ELF-1 (cell line): ENCODE measurements at places on chromosomes 6 and 20.
A peak's percentile ranks its signal among the peaks of the same experiment; 100 is the strongest.

- DNase-seq = peak; percentile 32
These were observed at the start of gene ATXN1 for GRCh38 chr6:16760516-16761470. Gene ATXN1 (minus strand): TSS chr6:16761460.

DNA sequence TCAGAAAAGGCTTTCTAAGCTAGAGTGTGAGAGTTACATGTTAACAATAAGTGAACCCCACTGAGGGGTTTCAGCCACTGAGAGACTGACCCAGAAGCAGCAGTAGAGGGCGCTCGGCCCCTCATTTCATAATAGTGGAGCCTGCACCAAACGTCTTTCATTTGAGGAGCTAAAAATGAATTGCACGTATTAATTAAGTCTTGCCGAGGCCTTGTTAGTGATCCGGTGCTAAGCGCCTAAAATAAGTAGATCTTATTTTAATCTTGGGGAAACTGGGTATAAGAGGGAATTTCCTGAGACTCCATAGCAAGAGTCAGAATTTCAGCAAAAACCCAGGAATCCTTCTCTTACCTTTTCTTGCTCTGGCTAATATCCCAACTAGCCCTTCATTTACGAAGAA lies 209.7 kb downstream of the FARS2 start:
- peak; percentile 46 for DNase-seq

GRCh38 chr6:111828809-111829208 lies 44.4 kb downstream of the FYN start:
- no peak for DNase-seq

DNA sequence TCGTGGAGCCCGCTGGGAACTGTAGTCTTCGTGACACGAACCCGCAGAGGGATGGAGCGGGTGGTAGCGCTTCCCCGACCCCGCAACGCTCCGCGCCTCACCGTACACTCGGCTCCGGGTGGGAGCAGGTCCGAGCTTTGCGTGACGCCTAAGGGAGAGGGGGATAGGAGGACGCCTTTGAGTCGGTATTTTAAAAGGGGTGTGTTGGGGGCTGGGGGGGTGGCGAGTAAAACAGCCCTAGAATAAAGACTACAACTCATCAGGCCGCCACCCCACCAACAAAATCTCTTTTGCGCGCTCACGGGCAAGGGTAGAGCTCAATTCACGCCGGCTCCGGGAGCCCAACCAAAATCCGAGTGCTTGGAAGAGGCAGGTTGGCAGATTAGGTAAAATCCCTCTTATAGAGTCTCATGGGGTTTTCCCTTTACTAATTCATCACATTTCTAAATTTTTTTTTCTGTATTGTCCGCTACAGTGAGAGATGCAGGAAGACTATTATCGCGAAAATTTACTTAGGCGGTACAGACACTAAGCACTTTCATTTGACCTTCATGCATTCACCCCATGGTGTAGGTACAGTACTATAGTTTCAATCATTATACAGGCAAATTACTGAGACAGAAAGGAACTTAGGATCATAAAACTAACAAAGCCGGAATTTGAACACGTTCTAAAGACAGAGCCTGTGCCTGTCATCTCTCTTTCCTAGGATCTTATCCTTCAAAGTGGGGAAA lies 706 bp upstream of the SNX14 start:
- DNase-seq = no peak

DNA sequence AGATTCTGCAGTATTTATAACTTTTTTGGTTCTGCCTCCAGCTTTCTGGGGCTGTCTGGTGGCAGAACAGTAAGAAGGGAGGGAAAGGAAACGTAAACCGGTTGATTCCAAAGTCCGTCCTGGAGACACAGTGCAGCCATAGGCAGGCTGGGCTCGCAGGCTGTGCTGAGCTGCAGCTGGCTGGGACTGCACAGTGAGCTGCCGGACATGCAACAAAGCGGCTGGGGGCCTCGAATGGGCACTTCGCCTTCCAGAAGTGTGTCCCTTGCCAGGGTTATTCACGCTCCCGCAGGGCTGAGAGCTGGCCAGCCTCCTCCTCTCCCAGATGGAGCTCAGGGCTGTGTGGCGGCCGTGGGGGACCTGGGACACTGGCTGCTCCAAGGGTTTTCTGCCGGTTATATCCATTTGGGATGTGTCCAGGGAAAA lies 78.1 kb upstream of the CD93 start:
- DNase-seq = no peak

DNA sequence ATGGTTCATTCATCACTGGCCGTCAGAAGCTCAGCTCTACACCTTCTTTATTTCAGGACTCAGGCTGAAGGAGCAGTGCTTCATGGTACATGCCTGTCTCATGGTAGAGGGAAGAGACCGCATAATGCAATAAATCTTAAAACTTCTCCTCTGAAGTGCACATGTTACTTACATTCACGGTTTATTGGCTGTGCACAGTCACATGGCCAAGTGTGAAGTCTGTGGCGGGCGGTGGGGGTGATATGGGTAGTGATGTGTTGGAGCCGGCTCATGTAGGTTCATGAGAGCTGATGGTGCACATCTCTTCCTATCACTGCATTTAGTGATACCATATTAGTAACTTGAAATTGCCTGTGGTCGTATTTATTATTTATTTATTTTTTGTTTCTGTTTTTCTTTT lies 102.9 kb downstream of the CTNNBL1 start:
- DNase-seq = no peak

GRCh38 chr6:79440598-79440997 lies 96.6 kb downstream of the LCA5 start:
- no peak for DNase-seq

GRCh38 chr20:53547664-53548239 lies 45.9 kb downstream of the ZNF217 start:
- peak; percentile 71 for DNase-seq

GRCh38 chr6:46012834-46013233 lies 2.8 kb downstream of the CLIC5 start:
- DNase-seq = no peak

DNA sequence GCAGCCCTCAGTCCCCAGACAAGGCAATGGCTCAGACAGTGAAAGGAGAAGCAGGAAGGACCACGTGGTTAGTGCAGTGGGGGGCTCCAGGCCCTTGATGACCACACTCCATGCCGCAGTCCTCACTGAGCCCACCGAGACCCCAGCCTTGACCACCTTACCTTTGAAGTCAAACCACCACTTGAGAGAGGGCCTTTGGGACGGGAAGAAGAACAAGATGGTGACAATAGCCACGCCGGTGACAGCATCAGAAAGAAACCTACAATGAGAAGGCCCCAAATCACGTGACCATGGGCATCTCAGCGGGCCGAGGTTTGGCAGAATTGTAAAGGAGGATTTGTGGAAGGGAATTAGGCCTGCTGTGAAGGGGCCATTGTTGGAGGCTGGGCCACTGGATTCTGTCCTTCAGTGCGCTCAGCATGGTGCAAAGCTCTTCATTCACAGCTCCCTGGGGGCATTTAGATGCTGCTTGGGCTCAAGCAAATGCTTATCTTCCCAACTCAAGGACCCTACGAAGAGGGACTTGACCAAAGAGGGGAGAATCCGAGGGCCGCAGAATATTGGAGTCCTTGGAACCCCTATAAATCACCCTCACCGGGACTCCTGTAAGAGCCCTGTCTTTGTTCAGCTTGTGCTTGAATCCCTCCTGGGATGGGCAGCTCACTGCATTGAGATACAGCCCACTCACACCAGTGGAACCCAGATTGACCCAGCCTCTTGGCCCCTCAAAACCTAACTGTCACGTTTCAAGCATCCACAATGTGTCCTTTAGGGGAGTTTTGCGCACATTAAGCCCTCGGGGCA lies 33.2 kb upstream of the OCSTAMP start:
- peak; percentile 95 for DNase-seq

DNA sequence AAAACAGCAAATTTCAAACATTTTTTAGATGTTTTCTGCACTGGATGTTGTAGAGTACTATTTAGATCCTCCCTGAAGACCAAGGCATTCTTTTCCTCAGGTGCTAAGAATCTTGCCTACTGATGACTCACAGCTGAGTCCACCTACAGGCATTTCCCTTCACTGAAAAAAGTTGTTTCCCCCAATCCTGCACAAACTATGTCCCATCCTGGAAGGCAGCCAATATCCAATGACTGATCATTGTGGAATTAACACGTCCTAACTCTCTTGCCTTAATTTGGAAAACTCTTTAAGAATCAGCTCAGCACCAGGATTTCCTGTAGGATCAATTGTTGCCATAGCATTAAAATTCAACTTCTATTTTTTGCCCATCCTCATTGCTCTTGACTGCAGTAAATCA lies 268.4 kb upstream of the IRAK1BP1 start:
- no peak for DNase-seq

DNA sequence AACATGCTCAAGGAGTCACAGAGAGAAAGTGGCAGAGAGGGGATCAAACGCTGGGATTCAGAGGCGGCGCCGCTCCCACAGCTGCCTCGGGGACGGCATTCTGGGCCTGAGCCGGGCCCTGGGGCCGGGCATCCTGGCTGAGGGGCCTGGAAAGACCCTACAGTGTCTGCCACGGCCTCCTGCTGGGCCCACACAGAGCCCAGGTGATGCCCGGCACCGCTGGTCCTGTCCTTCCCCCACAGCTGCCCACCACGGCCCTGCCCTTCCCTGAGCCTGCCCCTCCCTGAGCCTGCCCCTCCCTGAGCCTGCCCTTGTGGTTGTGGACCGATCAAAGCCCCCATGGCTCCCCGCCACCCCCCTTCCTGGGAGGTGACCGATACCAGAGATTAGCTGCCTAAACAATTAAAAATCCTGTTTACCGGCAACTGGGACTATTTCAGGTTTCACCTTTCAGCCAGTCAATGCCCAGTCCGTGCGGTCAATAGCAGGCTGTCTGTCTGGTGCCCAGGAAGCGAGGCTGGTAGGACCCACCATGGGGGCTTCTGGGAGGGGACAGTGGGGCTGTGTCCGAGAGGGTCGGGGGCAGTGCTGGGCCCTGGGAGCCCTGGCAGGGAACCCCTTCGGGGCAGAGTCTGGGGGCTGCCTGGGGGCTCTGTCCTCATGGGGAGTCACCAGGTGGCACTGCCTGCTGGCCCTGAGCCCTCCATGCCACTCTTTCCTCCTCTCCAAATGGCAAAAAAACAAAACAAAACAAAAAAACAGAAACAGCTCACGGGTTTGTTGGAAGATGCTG lies 55.4 kb upstream of the GATA5 start:
- DNase-seq = no peak

GRCh38 chr20:32285082-32285620 lies 7.7 kb downstream of the KIF3B start:
- no peak for DNase-seq

DNA sequence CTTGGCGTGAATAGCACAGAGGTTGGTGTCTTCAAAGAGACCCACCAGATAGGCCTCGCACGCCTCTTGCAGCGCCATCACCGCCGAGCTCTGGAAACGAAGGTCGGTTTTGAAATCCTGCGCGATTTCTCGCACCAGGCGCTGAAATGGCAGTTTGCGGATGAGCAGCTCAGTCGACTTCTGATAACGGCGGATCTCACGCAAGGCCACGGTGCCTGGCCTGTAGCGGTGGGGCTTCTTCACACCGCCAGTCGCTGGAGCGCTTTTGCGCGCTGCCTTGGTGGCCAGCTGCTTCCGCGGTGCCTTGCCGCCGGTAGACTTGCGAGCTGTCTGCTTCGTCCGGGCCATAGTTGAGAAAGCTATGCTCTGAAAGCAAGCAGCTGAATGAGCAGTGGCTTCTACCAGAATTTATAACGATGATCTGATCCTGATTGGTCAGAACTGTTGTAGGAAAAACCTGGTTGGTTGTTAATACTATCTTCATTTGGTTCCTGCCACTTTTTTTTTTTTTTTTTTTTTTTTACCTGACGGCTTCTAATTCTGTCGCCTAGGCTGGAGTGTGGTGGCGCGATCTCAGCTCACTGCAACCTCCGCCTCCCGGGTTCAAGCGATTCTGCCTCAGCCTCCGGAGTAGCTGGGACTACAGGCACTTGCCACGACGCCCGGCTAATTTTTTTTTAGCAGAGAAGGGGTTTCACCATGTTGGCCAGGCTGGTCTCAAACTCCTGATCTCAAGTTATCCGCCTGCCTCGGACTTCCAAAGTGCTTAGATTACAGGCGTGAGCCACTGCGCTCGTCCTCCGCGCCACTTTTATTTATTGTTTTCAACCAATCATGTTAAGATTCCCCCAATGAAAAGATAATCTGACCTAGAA lies 21.5 kb downstream of the OR2B2 start:
- peak; percentile 94 for DNase-seq

- no peak for DNase-seq
These were observed 113.5 kb upstream of the SUPT3H start for GRCh38 chr6:45491048-45491735.

GRCh38 chr6:141472162-141472928 lies 660.4 kb upstream of the GJE1 start:
- DNase-seq = peak; percentile 65

DNA sequence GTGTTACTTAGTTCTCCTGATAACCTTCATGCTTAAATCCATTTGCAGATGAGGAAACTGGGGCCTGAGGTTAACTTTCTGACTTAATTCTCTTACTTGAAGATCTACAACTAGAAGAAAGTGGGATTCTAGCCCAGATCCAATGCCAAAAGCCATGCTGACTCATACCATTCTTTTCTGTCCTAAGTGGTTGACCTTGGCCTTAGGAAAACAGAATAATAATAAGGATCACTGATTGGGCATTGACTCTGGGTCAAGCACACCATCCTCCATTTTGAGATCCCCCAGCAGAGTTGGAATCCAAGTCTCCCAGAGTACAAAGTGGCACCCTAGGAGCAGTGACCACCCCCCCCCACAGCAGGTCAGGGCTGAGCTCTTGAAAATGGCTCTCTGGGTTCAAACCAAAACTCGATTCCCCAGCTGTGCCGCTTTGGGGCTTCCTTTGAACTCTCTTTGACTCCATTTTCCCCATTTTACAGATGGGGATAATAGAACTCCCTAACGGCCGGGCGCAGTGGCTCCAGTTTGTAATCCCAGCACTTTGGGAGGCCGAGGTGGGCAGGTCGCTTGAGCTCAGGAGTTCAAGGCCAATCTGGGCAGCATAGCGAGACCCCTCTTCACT lies 12.8 kb upstream of the ZNF217 start:
- DNase-seq = no peak

DNA sequence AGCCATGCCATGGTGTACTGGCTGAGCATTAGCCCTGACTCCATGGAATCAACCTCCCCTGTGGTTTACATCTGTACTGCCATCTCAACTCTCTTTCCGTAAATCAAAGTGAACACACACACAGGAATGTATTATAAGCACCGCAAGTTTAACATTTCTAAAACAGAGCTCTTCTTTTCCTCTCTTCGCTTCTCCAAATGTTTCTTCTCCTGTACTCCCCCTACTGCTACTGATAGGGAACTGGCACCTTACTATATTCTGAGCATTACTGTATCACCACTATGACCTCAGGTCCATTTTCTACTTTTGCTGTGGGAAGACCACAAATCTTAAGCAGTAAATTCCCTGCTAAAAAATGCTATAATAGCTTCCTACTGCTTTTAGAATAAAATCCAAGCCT lies 101.2 kb downstream of the NUS1 start:
- DNase-seq = no peak

DNA sequence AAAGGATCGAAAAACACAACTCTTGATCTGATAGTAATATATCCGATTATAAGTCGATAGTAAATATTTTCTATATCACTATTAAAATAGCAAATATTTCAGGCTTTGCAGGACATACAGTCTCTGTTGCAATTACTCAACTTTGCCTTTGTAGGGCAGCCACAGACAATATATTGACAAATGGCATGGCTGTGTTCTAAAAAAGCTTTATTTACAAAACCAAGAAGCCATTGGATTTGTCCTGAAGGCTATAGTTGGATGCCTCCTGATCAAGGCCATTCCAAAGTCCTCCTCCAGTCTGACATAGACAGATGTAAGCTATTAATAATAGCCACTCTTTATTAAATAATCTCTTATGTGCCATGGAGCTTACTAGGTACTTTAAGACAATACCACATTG lies 5.9 kb downstream of the OCSTAMP start:
- DNase-seq = no peak
